ENCODE measurements at places on chromosomes 12 and 14.
A peak's percentile ranks its signal among the peaks of the same experiment; 100 is the strongest.

- DNase-seq, result no peak
Measured at GRCh38 chr12:26828280-26829073, 4.5 kb downstream of the ITPR2 start.

- peak; percentile 78 for DNase-seq
Measured at GRCh38 chr12:3777206-3777809, 24.4 kb upstream of the CRACR2A start.

DNA sequence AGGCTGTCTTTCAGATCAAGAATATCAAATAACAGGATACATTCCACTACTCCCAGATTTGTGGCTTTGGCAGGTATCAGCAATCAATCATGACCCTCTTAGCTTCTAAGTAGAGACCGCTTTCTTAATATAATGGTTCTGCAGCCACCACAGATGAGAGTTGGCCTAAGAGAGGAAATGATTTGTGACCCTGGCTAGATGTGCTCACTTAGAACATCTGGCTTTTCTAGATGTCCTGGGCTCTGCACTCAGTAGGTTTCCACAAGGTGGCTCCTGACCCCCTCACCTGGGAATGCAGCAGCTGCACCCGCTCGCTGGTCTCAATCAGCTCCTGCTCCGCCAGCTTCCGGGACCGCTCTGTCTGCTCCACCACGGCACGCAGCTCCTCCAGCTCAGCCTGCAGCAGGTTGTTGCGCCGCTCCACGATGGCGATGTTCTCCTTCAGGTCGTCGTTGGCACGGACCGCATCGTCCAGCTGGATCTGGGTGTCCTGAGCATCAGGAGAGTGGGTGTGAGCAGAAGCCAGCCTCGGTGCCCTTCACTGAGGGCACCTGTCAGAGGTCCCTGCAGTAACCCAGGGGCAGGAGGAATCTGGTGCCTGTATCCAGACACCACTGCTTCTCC, 8.9 kb downstream of the CMTM5 start:
- DNase-seq, result no peak

- peak; percentile 74 for DNase-seq
Measured at GRCh38 chr14:65277580-65278270, 134.8 kb upstream of the FUT8 start.

DNA sequence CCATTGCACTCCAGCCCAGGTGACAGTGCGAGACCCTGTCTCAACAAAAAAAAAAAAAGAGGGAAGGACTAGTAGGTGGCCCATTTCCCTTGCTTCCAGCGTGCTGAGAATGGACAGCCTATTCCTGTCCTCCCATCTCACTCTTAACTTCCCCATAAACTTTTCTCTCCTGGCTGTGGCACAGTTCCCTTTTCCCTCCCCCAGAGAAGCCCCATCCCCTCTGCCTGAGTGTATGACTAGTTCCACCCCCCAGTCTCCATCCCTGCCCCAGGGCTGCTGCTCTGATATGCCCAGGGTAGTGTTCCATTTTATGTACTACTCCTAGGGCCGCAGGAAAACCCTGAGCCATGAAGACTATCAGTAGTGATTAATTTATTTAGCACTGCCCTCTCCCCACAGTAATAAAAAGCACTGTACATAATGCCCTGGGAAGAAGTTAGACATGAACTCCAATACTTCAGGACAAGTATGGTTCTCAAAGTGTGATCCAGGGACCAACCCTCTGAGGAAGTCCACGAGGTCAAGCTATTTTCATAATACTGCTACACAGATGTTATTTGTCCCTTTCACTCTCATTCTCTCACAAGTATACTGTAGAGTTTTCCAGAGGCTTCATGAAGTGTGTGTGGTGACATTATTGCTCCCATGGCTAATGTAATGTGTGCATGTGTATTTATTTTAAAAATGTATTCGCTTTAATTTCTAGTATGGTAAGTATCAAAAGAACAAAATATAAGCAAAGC, 11.5 kb upstream of the CHD4 start:
- no peak for DNase-seq

DNA sequence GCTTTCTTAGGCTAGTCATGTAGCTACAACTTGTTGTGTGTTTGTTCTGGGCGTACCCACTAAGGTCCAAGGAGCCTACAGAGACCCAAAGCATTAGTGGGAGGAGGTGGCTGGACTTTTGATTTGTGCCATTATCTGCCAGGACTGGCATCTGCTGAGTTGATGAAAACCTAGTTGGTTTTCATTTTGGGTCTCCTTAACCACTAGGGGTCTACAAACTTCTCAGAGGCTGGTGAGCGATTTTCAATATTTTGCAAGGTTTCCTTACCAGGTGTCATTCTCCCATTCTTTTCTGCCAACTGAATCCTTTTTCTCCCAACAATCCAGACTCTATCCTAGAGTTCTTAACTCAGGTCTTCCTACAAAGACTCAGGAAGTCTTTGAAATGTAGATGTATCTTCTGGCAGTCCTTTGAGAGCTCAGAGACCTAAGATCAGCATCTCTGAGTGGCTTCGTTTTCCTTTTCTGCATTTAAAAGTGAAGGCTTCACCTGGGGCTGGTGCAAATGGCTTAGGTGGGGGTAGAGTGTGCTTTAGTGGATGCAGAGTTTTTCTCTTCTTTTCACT, 150.0 kb upstream of the RMST start:
- no peak for DNase-seq

DNA sequence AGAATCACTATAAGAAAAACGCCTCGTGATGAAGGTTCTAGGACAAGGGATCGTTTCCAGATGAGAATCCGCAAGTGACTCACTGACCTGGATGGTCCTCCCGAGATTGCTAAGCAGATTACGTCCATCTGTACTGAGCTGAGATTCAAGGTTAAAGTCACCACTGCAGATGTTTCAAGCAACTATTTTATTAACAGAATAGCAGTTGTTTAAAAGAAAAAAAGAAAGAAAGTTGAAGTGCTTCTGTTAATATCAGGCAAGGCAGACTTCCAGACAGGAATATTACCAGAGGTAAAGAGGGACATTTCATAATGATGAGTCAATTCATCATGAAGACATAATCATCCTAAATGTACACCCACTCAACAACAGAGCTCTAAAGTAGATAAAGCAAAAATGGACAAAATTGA, 17.9 kb downstream of the PXN start:
- DNase-seq, result peak; percentile 75

GRCh38 chr14:75339059-75339458, 60.4 kb downstream of the FOS start:
- DNase-seq, result no peak

DNA sequence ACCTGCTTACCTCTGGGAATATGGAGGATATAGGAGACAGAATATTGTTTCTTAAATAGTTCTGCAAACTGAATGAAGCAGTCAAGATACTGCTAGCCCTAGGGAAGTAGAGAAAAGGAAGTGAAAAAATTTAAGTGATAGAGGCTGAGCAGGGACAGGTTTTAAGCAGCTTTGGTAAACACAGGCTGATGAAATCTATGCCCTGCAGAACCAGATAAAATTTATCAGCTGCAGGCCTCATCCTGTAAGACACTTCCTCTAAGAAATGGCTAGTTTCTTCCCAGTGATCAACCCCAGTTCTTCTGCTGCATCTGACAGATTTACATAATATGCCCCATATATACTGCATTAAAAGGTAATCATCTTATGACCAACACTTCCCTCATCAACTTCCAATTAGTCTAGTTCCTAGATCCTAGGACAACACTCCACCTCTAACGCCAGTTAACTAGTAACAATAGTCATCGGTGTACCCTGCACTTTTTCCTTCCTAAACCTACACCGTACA, 1.3 kb upstream of the ESYT1 start:
- DNase-seq, result no peak

DNA sequence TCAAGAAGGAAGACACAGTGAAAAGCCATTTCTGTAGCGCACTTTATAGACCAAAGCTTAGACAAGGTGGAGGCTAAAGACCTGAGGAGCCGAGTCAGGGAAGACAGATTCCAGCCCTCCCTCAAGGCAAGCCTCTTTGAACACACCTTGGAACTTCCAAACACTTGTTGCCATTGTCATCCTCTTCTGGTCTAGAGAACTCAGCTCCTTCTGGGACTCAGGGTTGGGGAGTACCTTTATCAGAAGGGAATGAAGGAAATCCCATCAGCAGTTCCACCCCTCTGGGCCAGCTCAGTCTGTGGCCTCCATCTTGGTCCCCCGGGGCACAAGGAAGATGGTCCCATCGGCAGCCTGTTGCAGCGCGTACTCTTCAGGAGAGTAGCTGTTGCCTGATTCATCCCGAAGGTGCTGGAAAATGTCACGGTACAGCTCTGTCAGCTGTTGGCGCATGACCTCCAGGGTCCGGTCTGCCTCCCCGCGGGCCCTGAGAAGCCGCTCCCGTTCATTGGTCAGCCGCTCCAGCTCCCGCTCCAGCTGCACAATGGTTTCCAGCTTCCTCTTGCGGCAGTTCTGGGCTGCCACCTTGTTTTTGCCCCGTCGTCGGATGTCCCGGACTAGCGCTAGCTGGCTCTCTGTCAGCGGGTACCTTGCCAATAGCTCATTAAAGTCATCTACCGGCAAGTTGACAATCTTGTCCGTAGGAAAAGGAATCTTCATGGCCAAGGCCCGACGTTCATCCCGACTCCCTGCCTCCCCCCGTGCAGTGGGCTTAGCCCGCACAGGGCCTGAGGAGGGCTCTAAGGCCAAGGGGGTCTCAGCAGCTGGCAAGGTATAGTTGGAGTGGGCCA, 8.5 kb downstream of the NFE2 start:
- no peak for DNase-seq

DNA sequence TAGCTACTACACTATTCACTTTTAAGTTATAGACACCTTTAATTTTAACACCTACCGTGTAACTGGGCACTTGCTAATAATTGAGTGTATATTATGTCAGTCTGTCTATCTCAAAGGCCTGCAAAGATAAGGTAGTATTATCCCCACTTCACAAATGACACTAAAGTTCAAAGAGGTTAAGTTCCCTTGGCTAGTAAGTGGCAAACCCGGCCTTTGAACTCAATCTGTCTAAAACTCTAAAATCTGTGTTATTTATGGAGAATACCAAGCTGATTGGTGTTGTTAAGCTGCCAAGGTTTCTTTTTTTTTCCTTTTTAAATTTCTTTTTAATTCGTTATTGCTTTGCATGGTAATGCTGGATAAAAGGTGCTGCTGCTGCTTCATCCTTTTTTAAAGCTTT, 37.7 kb downstream of the YLPM1 start:
- DNase-seq, result no peak

- peak; percentile 24 for DNase-seq
Measured at GRCh38 chr12:3364661-3365462, 126.1 kb upstream of the PRMT8 start.

DNA sequence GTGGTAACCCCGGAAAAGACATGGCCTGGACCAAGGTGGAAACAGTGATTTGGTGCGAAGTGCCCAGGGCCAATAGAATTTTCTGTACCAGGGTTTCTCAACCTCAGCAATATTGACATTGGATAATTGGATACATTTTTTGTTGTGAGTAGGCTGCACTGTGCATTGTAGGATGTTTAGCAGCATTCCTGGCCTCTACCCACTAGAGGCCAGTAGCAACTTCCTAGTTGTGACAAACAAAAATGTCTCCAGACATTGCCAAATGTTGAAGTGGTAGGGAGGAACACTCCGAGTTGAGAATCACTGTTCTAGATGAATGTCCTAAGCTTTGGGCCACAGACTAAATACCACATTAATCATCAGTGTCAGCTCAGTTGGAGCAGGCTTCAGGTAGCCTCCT, 6.2 kb upstream of the CGRRF1 start:
- peak; percentile 15 for DNase-seq

- no peak for DNase-seq
Measured at GRCh38 chr12:5494343-5494742, 62.4 kb downstream of the NTF3 start.

GRCh38 chr12:123513805-123514204, 19.7 kb downstream of the RILPL1 start:
- no peak for DNase-seq

GRCh38 chr12:95736631-95737030, 53.9 kb downstream of the NTN4 start:
- no peak for DNase-seq

DNA sequence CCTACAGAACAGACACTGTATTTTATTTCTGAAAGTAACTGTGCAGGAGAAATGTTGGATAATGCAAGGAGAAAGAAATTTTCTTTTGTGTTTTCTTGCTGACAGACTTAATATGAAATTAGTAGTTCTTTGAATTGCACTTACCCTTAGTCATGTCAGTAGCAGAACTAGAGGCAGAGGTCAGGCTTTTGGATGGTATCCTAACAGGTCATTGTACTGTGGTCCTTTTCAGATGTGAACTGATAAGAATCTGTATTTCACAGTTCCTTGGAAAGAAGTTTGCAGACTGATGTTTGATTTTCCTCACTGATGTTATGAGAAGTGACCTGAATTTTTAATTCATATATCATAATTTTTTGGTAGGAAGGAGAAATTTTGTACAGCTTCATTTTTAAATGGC, 46.0 kb downstream of the VRK1 start:
- no peak for DNase-seq

DNA sequence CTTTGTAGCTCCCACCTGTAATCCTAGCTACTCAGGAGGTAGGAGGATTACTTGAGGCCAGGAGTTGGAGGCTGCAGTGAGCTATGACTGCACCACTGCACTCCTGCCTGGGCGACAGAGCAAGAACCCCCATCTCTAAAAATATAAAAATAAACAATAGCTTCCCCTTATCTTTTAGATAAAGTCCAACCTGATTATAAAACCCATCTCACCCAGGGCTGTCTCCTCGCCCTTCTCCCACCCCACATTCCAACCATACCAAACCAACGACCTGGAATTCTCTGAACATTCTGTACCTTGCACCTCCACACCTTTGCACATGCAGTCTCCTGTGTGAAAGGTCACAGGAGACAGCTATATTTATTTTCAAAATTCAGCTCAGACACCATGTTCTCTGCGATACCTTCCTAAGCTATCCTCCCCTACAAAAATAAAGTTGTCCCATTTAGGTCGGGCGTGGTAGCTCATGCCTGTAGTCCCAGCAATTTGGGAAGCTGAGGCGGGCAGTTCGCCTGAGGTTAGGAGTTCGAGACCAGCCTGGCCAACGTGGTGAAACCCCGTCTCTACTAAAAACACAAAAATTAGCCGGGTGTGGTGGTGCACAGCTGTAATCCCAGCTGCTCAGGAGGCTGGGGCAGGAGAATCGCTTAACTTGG, 7.7 kb downstream of the SLC7A7 start:
- no peak for DNase-seq

All from NCI-H82 (cell line).